ENCODE measurements at places on chromosomes 11 and 22.

DNA sequence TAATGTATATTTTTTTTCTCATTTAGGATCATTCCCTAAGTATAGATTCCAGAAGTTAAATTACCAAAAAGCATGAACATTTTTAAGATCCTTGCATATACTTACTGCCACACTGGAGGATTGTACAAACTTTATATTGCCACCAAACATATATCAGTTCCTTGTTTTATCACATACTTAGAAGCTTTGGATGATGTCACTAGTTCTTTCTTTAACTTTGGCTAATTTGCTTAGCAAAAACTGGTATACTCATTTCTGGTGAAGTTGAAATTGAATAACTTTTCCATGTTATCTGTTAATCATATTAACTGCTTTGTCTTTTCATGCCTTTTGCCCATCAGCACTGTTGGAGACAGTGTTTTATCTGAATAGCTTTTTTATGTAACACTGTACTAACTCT is 31.6 kb upstream of the PRDM10 start:
- DNase-seq, result no peak

- DNase-seq, result peak; percentile 94
These were observed at the start of gene CFAP300 for GRCh38 chr11:102047305-102047924. Gene CFAP300, plus strand, starts transcription at chr11:102047437. Its CDS starts 34 bp downstream, at chr11:102047471.

GRCh38 chr11:92859156-92859690 is 110.2 kb upstream of the MTNR1B start:
- DNase-seq, result no peak

- DNase-seq, result no peak
These were observed 17.5 kb upstream of the FIBIN start for GRCh38 chr11:26976389-26976788.

- DNase-seq, result no peak
These were observed 21.5 kb downstream of the MYH9 start for GRCh38 chr22:36366291-36366708.

- DNase-seq, result peak; percentile 57
These were observed 1.4 kb upstream of the MOB2 start for GRCh38 chr11:1487851-1488574.

DNA sequence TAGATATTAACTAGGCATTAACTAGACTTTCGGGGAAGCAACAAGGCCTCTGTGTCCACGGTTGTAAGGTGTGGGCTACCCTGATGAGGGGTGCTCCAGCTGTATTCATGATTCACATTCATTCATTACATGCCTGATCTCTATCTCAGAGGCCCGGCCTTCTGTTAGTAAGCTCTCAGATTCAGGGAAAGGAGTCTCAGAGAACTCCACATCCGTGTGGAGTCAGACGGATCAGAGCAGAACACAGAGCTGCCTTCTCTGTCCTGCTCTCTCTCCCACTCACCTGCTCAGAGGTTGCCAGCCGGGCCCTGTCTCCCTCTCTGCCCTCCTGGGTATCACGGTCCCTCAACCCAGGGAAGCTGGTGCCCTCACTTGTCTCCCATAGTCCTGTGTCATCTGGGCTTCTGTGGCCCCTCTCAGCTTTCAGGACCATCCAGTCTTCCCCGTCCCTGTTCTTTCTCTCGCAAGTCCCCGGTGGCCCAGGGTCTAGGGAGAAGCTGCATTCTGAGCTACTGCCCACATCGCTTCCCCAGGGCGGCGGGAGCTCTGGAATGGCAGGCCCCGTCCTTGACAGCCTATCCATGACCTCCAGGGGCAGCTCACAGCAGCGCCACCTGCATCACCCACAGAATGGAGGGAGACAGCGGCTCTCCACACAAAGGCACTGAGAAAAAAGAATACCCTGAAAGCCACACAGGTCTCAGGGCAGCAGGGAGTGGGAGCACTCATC is 4.3 kb downstream of the TP53AIP1 start:
- DNase-seq, result no peak

DNA sequence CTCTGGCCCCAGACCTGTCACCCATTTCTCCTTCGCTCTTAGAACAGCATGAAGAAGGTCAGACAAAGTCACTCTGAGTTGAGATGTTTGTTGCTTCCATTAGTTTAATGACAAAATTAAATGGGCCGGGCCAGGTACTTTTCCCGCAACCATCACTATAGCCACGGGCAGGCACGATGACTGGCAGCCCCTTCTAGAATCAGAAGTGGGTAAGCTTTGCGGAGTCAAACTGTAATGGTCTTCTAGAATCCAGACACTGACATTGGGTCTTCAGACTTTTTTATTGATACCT is 2.3 kb upstream of the ACR start:
- DNase-seq, result no peak

DNA sequence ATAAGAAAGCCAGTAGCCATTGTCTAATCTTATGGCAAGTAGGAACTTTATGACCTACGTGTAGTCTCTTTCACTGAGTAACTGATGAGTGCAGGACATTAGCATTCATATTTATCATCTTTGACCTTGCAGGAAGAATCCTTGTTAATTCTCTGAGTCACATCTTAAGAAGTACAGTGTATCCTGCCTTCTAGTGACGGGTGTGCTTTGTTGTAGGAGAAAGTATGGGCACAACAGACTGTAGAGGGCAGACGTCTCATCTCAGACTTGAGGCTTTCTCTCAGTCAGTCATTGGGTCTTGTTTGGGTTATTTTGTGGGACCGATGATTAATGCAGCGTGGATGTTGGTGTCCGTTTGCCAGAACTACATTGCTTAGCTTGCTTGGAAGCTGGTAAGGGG is 6.8 kb downstream of the RNF214 start:
- no peak for DNase-seq

GRCh38 chr11:118142081-118142480 is 10.5 kb downstream of the SCN4B start:
- DNase-seq, result peak; percentile 9

DNA sequence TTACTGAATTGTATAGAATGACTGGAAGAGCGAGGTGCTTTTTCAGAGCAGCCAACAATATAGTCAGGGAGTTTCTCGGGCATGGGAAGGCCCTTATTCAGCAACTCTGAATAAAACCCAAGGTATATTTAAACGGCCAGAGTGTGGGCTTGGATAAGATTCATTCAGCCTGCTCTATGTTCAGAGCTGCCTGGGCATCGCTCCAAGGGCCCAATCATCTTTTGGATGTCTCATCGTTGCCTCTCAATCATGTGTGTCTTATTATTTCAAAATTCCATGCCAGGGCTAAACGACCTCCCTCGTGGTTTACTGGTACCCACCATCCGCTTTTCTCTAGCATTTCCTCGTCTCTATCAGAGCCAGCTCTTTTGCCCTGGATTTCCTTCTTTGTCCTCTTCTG is 19.5 kb upstream of the NTM start:
- no peak for DNase-seq

GRCh38 chr11:18699848-18700261 is 1.3 kb downstream of the TMEM86A start:
- no peak for DNase-seq

DNA sequence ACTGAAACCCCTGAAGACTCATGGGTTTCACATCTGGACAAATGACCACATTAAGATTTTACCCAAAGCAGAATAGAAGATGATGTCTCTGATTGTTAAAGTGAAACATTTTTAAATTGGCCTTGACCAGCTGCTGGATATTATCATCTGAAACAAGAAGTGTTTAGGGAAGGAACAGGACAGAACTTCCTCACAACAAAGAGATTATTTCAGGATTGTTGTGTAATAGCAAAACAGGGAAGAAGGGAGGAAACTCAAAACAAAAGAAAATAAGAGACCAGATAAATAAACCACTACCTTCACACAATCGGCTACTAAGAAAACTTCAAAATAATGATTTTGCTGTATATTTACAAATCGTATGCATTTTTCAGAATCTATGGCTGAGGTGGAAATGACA is 319.2 kb upstream of the API5 start:
- no peak for DNase-seq

DNA sequence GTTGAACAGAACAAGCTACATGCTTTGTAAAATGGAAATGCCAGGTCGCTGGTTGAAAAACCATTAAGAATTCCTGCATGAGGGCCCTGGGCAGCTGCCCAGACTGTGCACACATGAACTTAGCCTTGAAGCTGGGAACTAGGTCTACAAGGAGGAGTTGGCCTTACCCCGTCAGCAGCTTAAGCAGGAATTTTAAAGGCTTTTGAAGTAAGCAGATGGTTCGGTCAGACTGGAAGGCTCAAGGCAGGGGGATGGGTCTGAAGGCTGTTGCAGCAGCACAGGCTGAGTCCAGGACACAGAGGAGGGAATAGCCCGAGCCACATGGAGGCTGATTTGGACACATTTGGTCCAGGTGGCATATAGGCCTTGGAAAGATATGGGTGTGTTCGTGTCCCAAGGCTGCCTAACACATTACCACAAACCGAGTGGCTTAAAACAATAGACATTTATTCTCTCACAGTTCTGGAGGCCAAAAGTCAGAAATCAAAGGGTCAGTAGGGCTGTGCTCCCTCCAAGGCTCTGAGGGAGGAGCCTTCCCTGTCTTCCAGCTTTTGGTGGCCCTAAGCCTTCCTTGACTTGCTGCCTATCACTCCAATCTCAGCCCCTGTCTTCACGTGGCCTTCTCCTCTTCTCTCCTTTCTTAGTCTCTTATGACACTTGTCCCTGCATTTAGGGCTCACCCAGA is 11.6 kb downstream of the LIF start:
- DNase-seq, result no peak

DNA sequence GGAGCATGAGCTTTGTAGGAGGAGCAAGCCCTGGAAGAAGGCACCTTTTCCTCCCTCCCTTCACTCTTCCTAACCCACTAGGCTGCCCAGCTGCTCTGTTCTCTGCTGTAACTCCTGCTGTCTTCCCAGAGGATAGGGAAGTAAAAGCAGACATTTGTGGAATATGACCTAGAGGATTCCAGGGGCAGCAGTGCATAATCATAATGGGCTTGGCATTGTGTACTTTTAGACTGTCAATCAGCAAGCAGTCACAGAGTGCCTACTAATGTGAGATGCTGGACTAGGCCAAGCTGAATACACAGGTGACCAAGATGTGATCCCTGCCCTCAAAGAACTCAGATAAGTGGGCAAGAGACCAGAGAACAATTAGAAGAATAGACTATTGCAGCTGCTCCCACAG is 133.0 kb downstream of the NAV2 start:
- DNase-seq, result no peak

DNA sequence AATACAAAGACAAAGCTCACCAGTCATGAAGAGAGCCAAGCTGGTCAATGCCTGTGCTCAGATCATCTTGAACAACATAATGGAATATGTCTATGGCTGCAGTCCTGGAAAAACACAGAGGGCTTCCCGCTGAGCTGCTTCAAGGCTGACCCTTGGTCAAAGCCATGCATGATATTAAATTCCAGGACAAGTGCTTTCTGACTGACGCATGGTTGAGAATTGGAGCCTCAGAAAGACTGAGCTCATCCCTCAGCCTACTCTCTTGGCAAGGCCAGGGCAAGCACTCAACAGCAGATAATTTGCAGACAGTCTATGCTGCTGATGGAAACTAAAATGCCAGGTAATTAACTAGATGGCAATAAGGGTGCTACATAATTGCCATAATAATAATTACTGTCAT is 89.2 kb downstream of the GALNT18 start:
- no peak for DNase-seq

GRCh38 chr11:132049205-132049604 is 678.8 kb downstream of the NTM start:
- DNase-seq, result no peak

- DNase-seq, result no peak
These were observed 89.5 kb downstream of the RNF169 start for GRCh38 chr11:74838188-74838587.

DNA sequence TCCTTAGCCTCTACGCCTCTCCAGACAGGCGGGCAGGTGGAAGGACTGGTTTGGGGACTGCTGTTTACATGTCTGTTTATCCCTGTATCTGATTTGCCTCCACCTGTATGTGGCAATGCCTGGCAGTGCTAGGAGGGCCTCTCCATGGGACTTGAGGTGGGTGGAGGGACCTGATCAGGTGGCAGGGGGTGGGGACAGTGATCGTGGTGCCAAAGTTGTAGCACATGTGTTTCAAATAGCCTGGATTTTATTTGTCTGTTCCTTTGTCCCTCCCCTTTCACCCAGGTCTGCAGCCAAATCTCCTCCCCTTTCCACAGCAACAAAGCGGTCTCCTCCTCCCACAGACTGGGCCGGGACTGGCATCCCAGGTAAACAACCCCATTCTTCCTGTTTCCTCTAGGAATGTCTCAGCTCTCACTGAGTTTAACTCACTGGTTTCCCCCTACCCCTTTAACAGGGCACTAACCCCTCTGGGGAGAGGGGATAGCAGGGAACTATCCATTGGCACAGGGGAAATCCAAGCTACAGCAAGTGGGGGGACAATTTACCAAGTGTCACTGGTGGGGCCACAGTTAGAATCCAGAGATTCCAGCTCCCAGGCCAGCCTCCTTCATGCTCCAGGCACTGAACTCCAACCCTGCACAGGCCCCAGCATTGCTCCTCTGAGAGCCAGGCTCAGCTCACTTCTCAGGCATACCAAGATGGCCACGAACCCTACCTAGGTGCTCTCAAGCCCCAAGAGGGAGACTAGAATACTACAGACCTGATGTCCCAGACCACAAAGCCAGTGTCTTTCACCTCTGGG is 22.9 kb upstream of the TLCD5 start:
- peak; percentile 89 for DNase-seq

- no peak for DNase-seq
These were observed 366.7 kb downstream of the BUD13 start for GRCh38 chr11:116406042-116406441.

DNA sequence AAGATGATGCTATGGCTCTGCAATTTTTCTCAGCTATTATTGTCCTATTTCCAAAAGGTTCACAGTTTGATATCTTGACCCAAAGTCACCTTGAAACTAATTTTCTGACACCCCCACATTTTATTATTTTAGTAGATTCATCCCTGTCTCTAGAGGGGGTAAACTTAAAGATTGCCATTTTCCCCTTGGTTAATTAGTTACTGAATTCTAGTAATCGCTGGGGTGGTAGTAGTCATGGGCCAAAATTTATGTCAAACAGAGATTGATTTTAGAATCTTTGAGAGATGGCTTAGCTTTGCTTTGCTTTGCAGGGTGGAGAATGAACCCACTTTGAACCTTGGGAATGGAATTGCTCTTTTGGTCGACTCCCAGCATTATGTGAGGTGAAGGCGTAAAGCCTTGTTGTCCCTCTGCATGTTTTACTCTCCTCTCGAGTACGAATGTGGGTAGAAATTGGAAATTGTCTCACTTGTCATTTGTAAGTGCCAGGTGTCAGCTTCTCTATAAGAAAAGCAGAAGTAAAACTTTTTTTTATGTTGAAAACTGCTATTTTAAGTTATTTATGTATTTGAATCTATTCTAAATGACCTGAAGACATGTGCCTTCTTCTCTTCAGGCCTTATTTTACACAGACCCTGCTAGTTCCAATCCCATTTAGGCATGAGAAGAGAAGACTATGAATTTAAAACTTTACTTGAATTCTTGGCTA is 42.4 kb upstream of the RCE1 start:
- DNase-seq, result no peak

- DNase-seq, result peak; percentile 19
These were observed 5.3 kb downstream of the SMIM38 start for GRCh38 chr11:69161117-69161407.

- peak; percentile 66 for DNase-seq
These were observed 6.3 kb downstream of the GRK2 start for GRCh38 chr11:67272327-67273259.

DNA sequence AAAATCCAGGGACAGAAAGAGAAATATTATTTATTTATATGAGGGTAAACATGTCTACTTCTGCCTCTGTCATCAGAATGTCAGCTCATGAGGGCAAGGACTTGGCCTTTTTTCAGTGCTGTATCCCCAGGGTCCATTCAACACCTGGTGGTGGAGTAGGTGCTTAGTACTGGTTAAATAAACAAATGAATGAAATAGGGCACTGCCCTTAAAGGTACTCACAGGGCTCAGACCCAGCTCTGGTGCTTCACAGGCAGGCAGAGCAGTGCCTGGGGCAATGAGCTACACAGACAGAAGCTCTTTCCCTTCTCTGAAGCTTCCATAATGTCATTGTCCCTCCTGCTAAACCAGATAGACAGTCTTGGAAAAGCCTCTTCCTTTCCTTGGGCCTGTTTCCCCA is 30.9 kb downstream of the P4HA3 start:
- DNase-seq, result no peak

Data from upper lobe of right lung (tissue), 1 donor.